ENCODE measurements at places on chromosomes 2 and 18.

GRCh38 chr2:143545059-143545948 lies 416.1 kb downstream of the ARHGAP15 start:
- no peak for DNase-seq

GRCh38 chr2:196533772-196534397 lies 105.6 kb upstream of the CCDC150 start:
- DNase-seq = no peak

GRCh38 chr2:28377195-28377816 lies 15.4 kb upstream of the FOSL2 start:
- DNase-seq = no peak

DNA sequence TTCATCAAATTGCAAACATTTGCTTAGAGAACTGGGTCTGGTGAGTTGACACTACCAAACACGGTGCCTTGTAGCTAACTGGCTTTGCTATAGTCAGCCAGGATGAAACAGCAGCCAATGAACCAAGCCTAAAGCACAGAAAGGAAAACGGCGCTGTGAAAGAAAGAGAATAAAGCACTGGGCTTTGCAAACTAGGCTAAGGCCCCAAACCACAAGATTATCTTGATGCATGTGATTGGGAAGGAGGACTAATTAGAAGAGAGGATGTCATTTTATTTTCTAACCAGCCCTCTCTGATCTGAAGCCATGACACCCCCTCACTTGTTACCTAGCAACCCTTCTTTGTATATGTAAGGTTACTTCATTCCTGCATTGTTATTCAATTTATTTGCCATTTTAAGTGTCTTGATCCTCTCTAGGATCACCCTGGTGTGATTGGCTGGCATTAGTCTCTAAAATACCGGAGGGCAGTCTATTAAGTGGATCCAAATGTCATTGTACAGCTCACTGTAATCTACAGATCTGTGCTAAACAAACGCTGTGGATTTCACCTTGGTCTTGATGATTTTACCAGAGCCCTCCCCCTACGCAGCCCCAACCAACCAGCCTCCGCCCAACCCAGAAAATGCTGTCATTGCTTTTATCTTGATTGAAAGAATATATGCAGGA lies 395.4 kb upstream of the ACVR2A start:
- DNase-seq = no peak

DNA sequence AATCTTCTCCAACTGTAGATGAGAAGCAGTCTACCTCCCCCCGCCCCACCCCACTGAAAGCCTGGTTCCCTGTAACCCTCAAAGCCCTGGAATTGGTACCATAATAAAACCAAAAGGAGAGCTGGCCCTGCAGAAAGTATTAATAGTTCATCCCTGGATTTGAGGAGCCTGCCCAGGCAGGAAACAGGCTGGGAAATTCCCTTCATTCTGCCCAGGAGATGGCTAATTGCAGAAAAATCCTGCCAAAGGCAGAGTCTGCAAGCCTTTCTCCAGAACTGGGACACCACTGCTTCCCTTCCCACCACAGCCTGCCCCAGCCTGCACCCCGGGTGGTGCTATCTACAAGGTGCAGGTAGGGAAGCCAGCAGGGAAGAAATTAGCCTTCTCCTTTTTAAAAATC lies 16.3 kb downstream of the GKN2 start:
- no peak for DNase-seq

- no peak for DNase-seq
Observed at GRCh38 chr2:54755641-54756326, 32.3 kb downstream of the EML6 start.

- no peak for DNase-seq
Observed at GRCh38 chr18:10420561-10421352, 33.7 kb upstream of the APCDD1 start.

- DNase-seq = no peak
Observed at GRCh38 chr2:84326831-84327432, 132.1 kb downstream of the SUCLG1 start.

- DNase-seq = no peak
Observed at GRCh38 chr18:49851624-49852023, 38.3 kb upstream of the ACAA2 start.

DNA sequence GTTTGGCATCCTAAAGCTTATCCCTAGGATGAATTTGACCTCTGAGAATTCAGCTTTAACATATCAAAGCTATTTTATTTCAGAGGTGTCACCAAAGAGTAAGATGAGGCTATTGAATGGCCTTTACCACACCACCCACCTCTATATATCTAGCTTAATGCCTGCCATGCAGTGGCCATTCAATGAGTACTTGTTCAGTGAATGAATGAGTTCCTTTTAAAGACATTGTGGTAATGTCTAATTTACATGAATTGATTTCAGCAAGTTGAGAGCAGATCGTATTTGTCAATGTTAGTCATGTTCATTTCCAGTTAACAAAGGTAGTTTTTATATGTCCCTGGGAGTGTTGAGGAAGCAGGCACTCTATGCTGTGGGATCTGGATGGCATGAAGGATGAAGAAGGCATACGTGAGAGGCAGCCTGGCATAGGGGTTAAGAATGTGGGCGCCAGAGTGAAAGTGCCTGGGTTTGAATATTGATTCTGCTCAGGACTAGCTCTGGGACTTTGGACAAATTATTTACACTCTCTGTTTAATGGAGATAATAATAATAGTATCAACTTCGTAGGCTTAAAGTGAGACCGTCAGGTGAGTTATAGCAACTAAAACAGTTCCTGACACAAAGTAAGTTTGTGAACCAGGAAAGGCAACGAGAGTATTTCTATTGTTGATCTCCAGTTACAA lies 434.1 kb upstream of the CHST9 start:
- DNase-seq = no peak

DNA sequence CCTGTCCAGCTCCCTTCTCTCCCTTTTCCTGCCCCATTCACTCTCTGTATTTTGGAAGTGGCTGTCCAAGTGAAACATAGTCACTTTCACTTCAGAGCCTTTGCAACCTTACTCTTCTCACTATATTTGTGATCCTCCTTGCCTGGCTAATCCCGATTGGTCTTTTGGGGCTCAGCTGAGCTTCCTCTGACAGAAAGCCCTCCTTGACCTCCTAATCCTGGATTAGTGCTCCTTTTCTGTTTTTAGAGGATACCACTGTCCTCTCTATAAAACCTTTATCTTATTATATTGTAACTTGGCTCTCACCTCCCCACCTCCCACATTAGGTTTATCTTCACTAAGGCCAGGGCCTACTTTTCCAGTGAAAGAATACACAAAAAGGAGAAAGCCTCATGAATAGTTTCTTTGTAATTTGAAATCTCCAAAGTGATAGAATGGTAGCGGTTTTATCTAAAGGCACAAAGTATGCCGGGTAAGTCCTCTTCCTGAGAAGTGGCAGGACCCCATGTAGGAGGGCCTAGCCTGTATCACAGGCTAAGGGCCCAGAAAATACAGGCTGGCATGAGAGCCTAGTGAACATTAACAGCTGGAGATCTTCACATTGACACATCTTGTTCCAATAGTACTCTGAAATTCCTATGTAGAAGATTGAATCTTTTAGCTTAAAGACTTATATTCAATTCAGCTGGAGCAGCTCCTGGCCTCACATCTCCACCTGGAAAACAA lies 83.1 kb upstream of the GAREM1 start:
- no peak for DNase-seq

DNA sequence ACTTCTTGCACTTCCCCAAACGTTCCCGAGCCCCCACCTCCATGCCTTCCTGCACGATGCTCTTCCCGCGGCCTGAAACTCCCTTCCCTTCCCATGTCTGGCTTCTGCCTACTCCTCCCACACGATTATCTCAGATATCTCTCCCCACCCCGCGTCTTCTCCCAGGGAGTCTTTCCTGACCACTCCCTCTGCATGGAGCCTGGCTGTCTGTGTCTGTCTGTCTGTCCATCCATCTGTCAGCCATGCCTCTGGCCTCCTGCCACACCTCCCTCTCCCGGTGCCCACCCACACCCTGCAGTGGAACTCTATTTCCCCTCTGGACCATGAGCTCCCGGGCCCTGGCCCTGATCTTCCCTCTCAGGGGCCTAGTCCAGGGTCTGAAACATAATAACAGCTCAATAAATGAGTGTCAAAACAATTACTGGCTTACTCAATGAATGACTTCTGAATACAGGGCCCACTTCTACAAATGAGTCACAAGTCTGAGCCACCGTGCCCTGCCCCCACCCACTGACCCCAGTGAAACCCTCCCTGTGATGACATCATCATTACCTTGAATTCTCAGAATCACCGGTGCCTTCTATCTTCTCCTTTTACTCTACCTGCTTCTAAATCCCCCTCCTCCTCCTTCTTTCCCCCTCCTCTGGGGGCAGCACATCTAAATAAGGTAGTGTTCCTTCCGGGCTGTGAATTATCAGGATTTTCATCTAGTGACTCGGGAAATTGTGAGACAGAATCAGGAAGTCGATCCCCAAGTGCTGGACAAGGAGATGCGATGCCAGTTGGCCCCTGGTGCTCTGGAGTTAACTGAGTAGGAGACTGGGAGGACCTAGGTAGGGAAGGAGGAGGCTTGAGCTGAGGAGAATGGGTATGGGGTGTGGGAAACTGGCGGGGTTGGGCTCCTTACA lies 46.1 kb upstream of the PLB1 start:
- no peak for DNase-seq

- DNase-seq = no peak
Observed at GRCh38 chr2:230347659-230348305, 20.8 kb downstream of the SP140L start.

GRCh38 chr2:234761910-234762309 lies 189.9 kb upstream of the SH3BP4 start:
- no peak for DNase-seq

DNA sequence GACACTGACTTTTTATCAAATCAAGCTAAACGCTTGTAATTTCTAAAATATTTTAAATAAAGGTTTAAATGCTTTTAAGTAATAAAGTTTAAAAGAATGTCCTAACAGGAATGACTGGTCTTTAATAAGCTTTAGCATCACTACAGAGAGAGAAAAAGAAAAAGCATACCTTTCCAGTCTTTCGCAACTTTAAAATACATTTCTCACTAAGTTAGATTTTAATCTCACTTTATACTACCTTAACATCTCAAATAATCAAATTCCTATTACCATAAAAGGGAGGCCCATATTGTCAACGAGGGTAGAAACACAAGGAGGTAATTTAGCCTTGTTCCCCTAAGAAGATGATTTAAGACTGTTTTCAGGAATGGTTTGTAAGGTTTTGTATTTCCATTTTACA lies 80.7 kb downstream of the STRN start:
- no peak for DNase-seq

- DNase-seq = no peak
Observed at GRCh38 chr2:58447586-58447985, 206.5 kb upstream of the FANCL start.

DNA sequence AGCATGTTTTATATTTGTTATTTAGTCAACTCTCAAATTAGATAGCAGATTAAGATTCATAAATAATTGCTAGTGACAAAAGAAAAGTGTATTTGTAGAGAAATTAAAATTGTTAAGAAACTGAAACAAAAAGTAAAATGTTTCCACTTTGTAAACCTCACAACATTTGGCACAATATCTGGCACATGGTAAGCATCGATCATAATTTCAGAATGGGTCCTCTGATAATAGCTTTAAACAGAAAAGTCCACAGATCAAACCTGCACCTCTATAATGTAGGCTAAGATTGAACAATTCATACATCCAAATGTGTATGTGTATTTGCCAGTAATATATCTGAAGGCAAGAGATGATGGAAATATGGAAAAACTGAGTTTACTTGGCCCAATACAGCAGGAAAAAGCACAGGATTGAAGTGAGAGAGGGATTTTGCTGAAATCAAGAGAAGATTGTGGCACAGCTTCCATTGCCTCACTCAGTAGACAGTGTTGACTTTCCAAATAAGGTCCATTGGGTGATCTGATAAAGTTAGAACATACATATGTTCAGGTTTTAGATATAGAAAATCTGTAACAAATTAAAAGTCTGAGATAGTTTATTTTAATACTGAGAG lies 39.4 kb downstream of the COBLL1 start:
- peak; percentile 51 for DNase-seq

GRCh38 chr2:168577885-168578284 lies 121.8 kb downstream of the CERS6 start:
- no peak for DNase-seq

GRCh38 chr2:70658476-70658875 lies 104.8 kb upstream of the TGFA start:
- DNase-seq = no peak

GRCh38 chr2:18991177-18992168 lies 366.9 kb downstream of the OSR1 start:
- peak; percentile 83 for DNase-seq

GRCh38 chr18:68215931-68216330 lies 499.0 kb downstream of the TMX3 start:
- DNase-seq = no peak

GRCh38 chr2:27990030-27990590 lies 99.6 kb downstream of the BABAM2 start:
- no peak for DNase-seq

GRCh38 chr18:48750485-48751175 lies 200.1 kb downstream of the SMAD7 start:
- DNase-seq = no peak

- no peak for DNase-seq
Observed at GRCh38 chr2:112151701-112152440, 13.7 kb downstream of the FBLN7 start.

DNA sequence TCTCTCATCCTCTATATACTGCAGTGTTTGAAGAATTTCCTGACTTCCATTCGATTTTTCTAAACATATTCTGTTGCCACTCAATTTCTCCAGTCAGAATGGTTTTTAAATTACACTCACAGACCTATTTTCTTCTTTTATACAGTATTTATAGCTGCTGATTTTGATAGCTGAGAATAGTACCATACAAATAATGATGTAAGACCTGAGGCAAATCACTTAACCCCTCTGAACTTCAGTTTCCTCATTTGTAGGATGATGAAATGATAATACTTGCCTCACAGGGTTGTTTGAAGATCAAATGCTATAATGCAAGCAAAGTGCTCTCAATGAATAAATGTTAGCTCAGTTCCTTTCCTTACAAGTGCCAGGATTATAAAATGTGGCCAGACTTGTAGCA lies 241.8 kb downstream of the CPS1 start:
- DNase-seq = no peak

- DNase-seq = no peak
Observed at GRCh38 chr2:9753665-9754531, 89.4 kb upstream of the TAF1B start.

DNA sequence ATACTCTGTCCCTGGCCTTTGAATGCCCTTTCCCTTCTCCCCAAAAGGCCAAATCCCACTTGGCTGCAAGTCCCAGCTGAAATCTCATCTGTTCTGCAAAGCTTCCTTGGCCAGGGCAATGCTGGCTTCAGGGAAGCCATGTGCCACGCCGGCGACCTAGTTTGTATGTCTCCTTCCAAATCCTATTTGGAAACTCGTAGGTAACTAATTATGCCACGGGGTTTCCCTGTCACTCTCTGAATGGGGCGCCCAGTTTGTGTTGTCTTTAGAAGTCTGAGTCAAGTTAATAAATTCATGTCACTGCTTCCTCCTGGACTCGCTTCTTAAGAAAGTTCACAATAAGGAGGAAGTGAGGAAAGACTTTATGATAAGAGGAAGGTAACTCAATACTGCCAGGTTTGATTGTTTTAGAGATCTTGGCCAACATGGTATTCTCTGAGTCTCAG lies 19.1 kb downstream of the FHL2 start:
- no peak for DNase-seq
